ENCODE measurements at places on chromosomes 7 and 10.

- DNase-seq = no peak
These were observed 12.0 kb downstream of the DENND10 start for GRCh38 chr10:119115926-119116325.

GRCh38 chr7:133077394-133077793 is 4.5 kb downstream of the CHCHD3 start:
- no peak for DNase-seq

DNA sequence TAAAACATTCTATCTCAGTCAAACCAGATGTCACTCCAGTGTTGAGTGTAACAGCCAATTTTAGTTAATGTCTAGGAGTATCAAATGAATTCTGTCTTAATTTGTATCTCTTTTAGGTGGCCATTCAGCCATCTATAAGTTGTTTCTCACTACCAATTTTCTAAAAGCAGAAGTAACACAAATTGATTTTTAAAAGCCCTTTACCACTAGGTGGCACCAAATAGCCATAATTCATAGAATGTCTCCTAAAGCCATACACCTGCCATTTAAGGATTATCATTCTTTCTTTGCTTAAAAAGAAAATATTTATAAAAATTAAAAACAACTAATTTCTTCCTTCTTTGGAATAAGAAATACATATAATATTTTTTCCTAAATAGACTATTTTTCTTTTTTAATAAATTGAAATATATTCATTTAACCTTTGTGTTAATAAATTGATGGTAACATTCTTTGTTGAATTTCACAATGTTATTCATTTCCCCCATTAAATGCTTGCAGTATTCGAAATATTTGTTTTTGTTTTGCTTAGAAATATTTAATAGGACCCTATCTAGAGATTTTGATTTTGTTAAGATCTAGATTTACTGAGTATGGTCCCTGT is 107.8 kb upstream of the PPP1R3A start:
- DNase-seq = peak; percentile 71

DNA sequence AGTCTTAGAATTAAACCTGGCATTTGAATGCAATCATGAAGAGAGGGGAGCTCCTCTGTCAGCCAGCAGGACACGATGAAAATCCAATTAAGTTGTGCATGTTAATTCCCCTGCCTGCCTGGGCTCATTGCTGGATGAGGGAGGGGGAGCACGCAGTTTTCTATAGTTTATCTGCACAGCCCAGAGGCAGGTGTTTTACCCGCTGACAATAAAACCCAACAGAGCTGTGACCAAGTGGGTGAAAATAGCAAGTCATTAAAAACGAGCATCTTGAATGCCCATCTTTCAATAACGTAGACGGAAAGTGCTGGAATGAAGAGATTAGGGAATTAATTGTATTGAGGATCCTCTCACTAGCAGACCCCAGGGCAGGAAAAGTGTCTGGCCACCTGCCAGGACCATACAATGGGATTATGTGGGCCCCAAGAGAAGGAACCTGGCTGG is 100.1 kb upstream of the FAM20C start:
- no peak for DNase-seq

DNA sequence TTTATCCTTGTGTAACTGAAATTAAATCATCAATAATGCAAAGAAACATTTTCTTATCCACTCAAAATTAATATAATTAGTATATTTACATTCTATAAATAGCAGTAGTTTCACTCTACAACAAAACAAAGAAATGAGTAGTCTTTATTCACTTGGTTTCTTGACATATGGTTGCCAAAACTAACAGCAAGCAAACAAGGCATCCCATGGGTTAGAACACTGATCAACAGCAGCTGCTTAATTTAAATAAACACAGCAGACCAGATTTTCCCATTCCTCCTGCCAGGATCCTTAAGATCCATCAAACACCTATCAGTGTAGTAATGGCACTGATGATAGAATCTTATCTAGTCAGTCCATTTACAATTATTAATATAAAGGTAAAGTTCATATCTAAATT is 22.1 kb downstream of the NCAPG2 start:
- no peak for DNase-seq

- no peak for DNase-seq
These were observed 51.8 kb downstream of the CAV1 start for GRCh38 chr7:116576350-116577319.

- DNase-seq = no peak
These were observed 148.8 kb downstream of the CHCHD3 start for GRCh38 chr7:132933072-132933458.

- DNase-seq = no peak
These were observed 58.9 kb downstream of the CALML3 start for GRCh38 chr10:5583525-5584175.

DNA sequence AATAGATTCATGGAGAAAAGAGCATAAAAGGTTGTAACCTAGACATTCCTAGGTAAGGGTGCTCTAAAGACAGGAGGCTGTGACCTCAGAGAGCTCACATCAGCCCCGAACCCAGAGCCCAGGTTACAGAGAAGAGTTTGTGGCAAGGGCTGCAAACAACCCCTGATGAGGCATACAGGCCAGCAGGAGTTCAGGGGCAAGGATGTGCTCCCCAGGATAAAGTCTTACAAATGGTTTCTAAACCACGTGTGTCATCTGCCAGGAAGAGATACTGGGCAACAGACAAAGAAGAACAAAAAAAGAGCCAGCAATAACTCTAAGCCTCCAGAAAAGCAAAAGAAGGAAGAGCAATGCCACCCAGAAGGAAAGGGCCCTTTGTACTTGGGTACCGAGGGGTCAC is 27.7 kb downstream of the NCAPG2 start:
- DNase-seq = no peak

GRCh38 chr10:128001849-128002248 is 94.9 kb downstream of the PTPRE start:
- no peak for DNase-seq

DNA sequence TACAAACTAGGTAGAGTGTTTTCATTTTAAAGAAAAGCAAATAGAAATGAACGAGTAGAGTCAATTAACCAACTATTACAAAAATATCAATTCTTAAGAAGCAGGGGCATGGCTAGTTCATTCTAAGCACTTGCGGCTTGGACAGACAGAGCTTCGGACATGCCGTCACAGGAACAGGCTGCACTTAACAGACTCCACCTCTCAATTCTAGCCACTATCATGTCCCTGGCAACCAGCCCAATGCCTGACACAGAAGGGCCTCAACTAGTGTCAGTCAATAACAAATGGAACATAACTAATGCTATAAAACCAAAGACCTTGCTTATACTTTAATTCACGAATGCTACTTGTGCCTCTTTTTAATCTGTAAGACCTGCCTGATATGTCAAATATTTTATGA is 74.4 kb downstream of the TPK1 start:
- DNase-seq = no peak

- DNase-seq = no peak
These were observed 207.6 kb downstream of the SKIDA1 start for GRCh38 chr10:21317902-21318301.

DNA sequence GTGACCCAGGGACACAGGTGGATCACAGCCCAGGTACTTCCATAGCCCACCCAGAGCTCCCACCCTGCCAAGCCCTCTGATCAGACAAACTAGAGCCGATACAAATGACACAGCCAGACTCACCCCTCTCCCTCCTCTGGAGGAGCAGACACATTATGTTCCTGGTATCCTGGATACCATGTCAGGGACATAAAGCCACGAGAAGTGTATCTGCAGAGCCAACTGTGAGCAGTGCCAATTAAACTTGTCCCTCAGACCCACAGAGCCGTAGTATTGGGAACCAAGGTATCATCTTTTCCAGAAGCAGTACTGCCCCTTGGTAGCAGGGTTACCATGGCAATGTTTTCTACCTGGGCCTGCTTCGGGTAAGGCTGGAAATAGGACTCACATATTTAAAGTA is 47.3 kb upstream of the CPXM2 start:
- no peak for DNase-seq

DNA sequence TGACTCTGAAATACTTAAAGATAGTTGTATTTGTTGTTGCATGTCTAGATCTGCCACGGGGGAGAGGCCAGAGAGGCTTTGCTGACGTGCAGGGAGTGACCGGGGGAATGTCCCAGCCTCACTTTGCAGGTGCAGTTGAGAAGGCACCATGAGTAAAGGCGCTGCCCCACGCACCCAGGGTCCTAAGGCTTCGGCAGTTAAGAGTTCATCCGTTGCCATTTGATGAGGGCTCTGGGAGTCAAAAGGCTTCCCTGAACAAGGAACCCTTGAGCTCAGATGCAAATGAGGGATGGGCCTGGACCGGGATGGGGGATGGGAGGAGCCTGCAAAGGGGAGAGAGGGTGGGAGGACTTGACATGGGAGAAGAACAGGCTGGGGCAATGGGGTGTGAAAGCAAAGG is 20.4 kb downstream of the PPP2R2D start:
- no peak for DNase-seq

GRCh38 chr10:94193466-94193924 is 169.2 kb downstream of the NOC3L start:
- no peak for DNase-seq

DNA sequence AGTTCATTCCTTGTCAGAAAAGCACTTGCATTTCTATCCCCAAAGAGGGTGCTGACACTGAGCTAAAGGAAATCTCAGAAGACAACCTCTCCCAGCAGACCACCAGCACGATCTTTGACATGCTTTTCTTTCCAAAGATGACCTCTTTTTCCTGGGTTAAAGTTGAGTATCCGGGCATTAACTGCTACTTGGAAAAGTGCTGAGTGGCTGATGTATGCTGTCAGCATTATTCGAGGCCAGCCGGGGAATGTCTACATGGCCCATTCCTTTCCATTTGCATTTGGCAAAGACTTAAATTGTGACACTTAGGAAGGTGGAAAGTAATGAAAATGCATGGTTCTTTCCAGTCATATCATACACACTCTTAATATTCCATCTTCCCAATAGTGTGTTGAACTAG is 90.6 kb upstream of the SKAP2 start:
- DNase-seq = no peak

- no peak for DNase-seq
These were observed 563.2 kb downstream of the GALNT17 start for GRCh38 chr7:71695186-71695585.

GRCh38 chr10:54962134-54962900 is 161.3 kb upstream of the PCDH15 start:
- DNase-seq = no peak

DNA sequence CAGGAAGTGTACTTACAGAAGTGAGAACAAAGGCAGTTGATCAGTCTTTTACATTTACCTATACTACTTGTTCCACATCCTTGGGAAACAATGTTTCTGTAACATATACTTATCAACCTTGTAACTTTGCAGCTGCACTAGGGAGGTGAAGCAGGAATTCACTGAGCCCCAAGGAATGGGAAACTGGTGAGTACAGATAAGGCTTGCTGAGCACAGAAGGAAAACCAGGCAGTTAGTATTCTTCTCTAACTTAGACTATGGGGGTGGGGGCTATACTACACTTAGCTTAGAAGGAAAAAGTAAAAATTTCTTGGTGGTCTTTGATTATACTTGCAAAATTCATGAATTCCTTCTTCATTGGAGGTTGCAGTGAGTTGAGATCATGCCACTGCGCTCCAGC is 6.9 kb upstream of the ZNF33A start:
- DNase-seq = no peak

DNA sequence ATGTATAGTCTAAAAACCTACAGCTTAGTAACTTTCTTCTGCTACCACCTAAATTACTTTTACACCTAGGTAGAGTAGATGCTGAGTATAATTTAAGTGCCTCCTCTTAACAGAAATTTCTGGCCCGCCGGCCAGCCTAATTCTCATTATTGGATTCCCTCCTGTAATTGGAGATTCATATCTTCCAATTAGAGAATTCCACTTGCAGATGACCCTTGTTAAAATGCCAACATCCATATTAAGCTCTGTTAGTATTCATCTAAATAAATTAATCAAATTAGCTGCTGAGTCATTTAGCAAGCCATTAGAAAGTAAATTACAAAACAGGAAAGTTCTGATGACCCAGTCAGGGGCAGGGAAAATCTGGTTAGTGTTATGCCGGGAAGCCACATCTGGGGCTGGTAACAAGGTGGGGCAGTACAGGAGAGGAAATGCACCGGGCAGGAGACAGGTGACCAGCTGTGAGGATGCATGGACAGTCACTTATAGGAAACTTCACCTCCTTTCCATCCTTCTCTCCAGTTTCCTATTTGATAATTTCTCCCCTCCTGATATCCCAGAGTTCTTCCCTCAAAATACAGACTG is 82.8 kb downstream of the ORC5 start:
- no peak for DNase-seq

DNA sequence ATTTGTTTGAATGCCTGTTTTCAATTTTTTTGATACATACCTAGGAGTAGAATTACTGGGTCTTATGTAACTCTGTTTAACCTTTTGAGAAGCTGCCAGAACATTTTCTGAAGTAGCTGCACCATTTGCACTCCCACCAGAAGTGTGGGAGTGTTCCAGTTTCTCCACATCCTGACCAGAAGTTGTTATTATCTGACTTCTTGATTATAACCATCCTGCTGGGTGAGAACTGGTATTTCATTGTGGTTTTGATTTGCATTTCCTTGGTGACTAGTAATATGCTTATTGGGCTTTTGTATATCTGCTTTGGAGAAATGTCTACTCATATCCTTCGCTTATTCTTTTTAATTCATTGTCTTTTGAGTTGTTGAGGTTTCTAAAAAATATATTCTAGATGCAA is 117.2 kb upstream of the GLCCI1 start:
- DNase-seq = no peak

DNA sequence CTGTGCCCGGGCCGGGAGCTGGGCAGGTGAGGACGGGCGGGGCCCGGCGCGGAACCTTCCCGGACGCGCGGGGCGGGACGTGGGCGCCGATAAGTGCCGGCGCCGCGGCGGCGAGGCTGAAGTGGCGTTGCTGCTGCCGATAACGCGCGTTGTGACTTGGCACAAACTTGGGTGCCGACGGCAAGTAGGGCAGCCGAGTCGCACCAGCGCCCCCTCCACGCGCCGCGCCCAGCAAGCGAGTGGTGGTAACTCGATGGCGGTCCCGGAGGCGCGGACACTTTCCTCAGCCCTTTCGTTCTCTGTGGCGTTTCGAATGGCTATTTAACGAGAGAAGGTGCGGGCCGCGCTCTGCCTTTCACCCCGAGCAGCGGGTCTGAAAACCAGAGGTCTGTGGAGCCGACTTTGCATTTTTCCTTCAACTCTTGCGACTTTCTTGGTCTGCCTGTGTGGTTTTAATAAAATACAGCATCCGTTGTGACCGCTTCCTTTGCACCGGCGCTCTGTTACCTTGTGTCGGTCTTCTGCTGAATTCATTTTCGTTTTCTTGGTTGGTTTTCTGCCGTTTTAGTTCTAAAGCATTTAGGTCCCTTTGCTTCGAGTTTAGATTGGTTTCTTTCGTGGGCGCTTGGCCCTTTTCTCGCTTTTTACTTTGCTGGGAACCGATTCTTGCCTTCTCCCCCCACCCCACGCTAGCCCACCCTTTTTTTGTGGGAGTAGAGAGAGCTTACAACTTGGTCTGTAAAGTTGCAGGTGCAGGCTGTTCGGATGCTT is 701 bp downstream of the STK17A start:
- peak; percentile 74 for DNase-seq

GRCh38 chr7:93804726-93805125 is 85.8 kb downstream of the TFPI2 start:
- DNase-seq = no peak

Measured in CD4-positive, alpha-beta T cell treated with Interleukin-4 for 4 hours (primary cell).